ENCODE measurements at places on chromosomes 7 and 10.

GRCh38 chr10:132162590-132163277, 24.0 kb upstream of the DPYSL4 start:
- no peak for DNase-seq

DNA sequence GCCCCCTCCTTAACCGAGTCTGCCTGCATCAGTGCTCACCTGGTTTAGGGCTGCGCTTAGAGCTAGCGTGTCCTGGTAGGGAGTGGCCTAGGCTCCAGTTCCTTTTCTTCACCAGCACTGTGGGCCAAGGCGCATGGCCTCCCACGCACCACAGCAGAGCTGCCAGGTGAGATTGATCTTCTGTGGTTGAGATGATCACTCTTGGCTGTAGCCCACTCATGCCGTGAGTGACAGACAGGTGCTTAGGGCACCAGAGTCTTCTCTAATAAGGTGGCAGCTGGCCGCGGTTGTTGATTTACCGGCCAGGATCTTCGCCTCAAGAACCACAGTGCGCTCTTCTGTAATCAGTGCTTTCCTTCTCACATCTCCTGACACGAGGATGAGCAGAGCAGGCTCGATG, 157.2 kb upstream of the INSYN2A start:
- DNase-seq = peak; percentile 48

DNA sequence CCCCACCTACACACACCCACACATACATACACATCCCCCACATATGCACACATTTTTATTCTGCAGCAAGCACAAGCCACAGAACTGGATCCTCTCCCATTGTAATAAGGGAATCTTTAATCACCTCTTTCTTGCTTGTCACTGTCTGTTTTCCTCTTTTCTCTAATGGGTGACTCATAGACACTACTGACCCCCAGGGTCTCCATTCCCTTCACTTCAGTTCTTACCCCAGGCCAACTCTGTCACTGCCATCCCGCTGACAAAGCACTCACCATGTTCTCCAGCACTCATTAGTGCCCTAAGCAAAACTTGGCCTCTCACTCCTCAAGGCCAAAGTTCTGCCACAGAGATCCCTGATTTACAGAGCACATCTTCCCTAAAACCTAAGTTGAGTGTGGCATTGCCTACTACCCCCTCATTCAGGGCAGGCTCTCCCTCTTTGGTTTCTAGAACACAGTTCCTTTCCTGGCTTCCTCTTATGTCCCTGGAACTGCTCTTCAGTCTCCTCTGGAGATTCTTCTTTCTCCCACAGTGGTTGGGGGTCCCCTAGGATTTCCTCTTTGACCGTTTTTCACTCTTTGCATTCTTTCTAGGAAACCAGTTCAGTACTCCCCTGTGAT, 39.6 kb upstream of the INHBA start:
- DNase-seq = no peak

DNA sequence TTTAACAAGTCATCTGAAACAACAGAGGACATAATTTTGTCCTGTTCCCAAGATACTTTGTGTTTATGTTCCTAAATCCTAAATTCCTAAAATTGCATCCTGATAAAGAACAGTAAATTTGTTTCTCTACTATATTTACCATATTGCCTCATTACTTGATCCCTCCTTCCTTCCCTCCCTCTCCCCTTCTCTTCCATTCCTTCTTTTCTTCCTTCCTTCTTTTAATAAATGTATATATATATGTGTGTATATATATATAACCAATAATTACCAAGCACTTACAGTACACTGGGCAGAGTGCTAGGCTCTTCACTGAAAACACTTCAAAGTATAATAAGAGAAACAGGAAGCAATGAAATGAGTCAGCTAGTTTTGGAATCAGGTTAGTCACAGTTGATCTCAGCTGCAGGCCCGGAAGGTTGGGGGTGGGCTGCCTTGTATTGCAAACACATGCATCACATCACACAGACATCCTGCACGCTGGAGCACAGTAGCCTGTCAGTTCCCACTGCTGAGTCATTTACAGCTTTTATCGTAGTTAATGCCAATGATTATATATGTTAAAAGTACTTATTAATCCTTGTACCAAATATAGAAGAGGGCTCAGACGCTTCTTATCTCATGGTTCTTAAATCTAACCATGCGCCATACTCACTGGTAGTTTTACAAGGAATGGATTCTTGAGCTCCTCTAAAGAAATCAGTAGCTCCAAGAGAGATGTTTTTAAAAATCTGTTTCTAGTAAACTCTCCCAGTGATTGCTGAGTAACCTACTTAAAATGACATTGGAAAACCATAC, 551.7 kb downstream of the GRM8 start:
- peak; percentile 29 for DNase-seq

DNA sequence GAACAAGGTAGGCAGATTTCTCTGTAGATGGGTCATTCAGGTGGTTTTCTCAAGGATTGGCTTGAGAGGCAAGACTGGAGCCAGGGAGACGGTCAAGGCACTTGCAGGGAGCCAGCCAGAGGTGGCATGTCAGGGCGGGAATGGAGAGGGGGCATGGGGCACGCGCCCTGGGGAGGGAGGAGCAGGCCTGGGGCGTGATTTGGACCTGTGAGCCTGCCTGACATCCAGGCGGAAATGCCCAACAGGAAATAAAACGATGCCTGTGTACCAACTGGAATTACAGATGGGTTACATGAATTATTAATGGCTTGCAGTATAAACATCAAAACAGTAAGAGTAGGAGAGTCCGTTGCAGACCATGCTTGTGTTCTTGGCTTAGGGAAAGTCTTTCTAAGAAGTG, 8.6 kb upstream of the SUN1 start:
- no peak for DNase-seq

GRCh38 chr7:25320791-25321190, 92.5 kb upstream of the NPVF start:
- no peak for DNase-seq

DNA sequence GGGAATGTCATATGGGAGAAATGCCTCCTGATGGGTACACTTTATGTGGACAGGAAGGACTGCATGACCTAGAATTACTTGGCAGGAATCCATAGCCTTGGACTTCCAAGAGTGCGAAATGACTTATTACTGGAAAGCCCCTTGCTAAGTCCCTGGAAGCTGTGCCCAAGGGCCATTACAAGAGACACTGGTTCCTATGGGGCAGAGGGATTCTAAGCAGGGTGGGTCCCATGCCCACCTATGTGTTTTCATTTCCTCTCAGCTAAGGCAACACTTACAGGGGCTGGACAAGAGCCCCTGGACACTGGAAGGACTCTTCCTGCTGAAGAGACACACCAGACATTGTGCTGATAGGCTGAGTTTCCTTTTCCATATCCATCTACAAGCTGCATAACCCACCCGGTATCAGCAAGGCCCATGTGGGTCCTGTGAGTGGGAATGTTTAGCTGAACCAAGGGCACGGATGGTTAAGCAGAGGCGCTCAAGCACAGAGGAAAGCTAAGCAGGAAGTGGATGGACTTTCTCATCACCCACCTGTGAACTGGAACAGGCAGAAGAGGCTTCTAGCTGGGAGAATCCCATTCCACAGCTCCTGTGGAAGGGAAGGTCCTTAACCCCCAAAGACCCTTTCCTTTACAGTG, 56.2 kb downstream of the XPNPEP1 start:
- no peak for DNase-seq

DNA sequence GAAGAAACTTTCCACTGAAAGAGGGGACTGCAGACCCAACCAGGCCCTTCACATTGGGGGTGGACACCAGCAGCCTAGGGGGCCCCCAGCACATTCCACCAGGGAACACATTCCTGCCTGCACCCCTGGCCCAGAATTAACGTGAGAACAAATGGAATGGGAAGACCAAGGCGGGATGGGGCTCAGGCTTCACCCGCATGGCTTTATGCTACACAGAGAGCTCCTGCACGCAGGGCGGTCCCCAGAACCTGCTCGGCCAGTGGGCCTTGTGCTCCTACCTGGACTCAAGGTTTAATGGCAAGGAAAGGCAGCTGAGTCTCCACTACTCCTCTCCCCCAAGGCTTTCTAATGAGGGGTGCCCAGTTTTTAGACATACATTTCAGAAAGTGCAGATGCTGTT, 146.3 kb upstream of the GPR26 start:
- DNase-seq = no peak

GRCh38 chr10:99766302-99766681, 16.1 kb upstream of the ABCC2 start:
- DNase-seq = no peak

Measured in NCI-H524 treated with DMSO at 0.1 percent for 48 hours (cell line).